DMS 273 treated with DMSO at 0.1 percent for 48 hours (cell line): ENCODE measurements at places on chromosomes 2 and 18.
A peak's percentile ranks its signal among the peaks of the same experiment; 100 is the strongest.

DNA sequence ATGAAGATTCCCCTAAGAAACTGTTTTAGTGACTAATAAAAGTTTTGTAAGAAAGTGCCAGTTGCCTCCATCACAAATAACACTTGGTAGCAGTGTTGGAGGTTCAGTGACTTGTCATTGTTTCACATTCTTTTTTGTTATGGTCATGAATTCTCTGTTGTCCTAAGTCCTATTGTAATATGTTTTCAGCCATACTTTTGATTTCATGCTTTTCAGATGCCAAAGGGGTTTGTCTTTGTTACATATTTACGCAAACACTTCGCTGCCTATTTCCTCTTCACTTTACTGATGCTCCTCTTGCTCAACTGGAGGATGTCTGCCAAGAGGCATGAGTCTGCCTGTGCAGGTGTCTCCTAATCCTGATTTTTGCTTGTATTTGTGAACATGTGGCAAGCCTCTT is 66.6 kb downstream of the PHLPP1 start:
- no peak for DNase-seq

DNA sequence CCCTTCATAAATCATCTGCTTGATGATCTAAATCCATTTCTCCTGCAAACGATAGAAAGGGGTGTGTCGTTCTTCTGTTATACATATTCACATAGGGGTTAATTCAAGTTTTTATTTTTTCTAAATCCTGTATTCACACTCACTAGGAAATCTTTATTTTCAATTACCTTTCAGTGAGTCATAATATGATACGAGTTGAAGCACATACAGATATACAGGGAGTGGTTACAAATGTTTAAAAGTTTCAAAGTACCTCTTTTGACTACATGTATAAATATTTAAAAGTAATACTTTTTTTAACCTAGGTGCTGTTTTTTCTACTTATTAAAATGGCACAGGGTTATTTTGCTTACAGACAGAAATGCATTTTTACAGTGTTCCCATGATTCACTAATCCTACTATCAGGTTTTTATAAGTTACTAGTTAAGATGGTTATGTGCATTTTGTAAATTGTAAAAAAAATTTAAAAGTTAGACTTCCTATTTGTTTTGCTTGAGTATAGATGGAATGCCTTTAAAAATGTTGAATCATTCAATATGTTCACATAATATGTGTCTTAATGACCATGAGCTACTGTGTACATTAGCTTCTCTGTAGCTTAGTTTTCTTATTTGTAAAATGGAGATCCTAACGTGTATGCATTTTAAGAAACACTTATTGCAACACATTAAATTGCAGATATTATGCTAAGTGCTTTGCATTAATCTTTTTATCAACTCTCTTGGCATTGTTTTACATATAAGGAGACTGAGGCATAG is 1378.1 kb downstream of the DSC3 start:
- no peak for DNase-seq

- no peak for DNase-seq
Observed at GRCh38 chr2:129768036-129768386, 211.5 kb upstream of the RAB6C start.

DNA sequence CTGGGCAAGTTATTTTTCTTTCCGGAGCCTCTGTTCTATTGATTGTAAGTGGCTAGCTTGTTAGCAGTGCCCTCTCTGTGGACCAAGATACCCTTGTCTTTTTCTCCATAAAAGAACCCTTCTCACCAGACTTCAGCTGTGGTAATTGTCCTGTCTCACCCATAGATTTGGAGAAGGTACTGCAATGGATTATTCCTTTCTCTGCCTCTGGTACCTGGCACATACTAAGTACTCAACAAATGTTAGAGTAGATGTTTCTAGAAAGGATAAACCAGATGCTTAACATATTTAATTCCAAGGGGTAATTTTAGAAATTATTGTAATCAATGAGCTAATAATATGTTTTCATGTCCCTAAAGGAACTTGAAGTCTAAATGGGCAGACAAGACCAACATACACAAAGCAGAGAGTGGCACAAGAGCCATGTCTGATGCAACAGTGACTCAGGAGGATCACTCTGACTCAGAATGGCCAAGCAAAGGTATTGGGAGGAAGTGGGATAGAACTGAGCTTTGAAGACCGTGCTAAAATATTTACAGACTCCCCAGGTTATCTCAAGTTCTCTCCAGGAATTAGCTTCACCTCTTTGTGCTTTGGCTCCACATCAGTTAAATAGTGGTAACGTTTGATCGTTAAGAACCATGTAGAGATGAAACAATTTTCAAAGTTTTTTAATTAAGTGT is 129.7 kb upstream of the OSR1 start:
- no peak for DNase-seq

GRCh38 chr2:235900631-235901030 is 267.6 kb downstream of the GBX2 start:
- no peak for DNase-seq

DNA sequence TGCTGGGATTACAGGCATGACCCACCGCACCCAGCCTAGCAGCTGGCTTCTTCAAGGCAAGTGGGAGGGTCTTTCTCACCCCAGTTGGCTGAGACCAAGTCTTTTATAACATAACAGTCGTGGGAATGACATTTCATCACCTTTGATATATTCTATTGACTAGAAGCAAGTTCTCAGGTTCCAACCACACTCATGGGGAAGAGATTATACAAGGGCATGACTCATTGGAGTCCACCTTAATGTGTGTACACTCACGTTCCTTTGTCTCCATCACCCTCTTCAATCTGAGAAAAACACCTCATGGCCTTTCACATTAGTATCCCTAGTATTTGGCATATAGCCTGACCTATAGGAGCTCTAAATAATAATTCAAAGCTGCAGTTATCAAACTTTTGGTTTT is 2.8 kb upstream of the BBS5 start:
- DNase-seq, result no peak

DNA sequence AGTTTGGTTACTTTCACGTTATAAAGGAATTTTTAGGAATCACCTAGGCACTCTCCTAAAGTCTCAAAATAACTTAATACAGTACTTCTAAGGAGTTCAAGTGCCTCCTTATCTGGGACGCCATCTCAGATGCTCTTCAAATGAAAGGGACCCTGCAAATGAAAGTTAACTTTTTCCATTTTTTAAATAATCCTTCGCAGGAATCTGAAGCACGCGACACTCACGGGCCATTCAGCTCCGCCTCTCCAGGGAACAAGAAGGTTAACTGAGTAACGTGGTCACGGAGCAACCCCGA is 537 bp upstream of the ZC3H15 start:
- no peak for DNase-seq

DNA sequence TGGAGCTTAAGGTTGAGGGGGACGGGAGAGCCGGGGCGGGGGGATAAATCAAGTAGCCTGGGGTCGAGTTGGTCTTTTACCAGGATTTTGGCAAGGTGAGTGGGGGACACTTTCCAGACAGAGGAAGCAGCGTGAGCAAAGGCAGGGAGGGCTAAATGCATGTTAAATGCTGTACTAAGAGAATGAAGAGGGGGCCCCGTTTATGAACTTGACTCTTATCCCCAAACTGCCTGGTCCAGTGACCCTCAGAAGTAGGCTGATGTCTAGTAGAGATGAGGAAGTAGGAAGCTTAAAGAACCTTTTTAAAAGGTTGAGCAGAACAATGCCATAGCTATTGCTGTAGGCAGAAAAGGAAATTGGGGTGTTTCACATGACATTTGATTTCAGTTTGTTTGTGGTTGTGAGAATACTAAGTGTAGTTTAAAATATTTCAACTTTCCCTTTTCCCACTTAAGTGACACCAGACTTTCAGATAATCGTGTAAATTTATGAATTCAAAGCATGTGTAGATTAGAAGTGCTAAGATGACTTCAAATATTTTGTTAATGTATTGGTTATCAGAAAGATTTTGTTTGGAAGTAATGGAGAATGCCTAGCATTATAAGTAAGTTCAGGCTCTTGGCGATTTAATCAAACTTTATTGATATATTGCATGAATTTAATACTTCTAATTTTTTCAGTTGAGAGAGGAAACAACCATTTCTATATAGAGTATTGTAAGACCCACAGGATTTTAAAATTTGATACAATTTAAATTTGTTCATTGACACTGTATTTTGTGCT is 1.8 kb downstream of the REL start:
- DNase-seq, result no peak

DNA sequence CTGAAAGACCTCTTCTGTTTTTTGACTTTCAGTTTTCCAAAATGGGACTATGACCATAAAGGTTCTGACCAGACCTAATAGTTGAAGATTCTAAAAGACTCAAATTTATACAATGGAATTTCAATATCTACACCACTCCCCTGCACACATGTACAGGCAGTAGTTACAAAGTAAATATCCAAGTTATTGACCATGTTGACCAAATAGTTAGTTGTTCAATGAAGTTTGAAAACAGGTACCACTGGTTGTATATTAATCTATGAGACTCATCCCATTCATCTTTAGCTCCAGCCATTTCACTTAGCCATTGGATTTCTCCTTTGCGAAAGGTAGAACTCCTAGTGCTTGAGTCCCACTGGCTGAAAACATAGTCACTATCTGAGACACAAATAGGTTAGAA is 277.4 kb downstream of the SETBP1 start:
- no peak for DNase-seq

- DNase-seq, result no peak
Observed at GRCh38 chr2:18740474-18740881, 151.1 kb upstream of the NT5C1B start.

DNA sequence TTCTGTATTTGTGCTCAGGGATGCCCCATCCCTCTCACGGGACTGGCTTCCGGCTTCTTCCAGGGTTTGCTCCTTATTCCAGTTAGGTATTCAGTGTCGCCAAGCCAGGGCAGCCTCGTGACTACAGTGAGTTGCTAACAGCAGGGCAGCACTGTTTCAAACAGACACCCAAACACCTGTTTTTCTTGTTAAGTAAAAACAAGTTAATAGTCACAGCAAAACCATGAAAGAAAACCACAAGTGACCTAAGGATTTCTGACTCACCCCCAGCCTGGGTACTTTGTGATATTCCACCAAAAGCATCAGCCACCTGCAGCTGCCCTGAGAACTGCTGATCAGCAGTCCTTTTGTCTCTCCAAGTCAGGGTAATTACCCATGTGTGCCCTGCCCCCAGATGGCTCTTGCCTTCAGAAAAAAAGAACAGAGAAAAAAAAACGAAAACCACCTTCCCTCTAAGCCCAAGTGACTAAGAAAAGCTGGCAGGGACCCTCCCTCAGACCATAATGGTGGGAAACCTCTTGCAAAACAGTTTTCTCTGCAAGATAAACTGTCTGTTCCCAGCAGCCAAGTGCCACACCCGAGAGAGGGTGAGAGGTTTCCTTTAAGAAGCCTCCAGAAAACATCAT is 178.2 kb downstream of the ANAPC1 start:
- DNase-seq, result no peak

GRCh38 chr2:43325107-43325811 is 98.9 kb upstream of the ZFP36L2 start:
- no peak for DNase-seq

- DNase-seq, result no peak
Observed at GRCh38 chr2:36839976-36840617, 126.2 kb downstream of the STRN start.

DNA sequence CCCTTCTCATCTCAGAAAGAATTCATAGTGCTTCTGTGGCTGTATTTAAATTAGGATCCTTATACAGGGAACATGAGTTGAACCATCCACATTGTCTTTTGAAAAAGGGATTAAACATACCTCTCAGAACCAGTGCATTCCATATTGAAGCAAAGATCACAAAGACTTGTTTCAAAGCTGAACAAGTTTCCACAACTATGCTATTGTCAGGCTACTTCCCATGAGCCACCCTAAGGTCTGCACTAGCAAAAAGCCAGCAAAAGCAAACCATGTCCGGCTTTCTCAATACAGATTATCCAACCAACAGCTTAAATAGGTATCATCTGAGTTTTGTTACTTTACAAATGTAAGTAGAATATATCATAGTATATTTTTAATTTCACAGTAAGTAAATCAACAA is 78.1 kb downstream of the SCG2 start:
- no peak for DNase-seq

DNA sequence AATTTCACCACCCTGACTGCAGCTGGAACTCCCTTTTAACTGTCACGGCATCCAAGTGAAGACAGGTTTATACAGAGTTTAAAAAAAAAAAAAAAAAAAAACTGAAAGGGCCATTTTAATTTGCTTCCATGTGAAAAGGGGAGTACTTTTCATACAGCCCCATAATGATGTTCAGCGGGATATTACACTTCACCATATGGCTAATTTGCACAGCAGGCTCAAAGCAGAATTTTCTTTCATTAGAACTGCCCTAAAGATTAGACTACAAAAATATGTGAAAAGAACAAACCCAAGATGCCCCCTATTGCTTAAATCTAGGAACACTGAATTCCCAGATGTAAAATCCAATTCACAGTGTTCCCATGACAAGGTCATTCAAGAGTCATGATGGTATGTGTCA is 301.8 kb downstream of the EXOC6B start:
- peak; percentile 28 for DNase-seq

GRCh38 chr2:144334551-144334950 is 185.4 kb downstream of the ZEB2 start:
- DNase-seq, result no peak

- DNase-seq, result no peak
Observed at GRCh38 chr2:99524056-99524455, 34.2 kb upstream of the REV1 start.

DNA sequence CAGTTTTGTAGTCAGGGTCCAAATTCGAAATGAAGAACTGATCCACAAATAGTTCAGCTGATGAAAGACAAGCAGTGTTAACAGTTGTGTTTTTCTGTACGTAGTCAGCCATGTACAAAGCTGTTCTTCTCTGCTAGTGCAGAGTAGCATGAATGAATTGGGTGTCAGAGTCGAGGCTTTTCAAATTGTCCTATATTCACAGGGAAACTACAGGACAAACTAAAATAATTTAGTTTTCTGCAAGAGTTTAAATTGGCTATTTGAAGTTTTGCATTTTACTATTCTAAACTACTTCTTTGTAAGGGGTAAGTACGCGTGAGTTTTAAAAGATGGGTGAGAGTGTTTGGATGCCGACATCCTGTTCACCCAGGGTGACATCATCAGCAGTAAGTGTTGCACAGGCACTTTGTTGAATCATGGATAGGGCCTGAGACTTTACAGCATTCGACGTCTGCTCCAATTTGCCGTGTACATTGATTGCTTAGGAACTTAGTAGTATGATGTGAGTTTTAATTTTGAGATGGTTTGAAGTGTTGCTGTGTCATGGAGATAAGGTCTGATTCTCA is 147.2 kb upstream of the NFATC1 start:
- DNase-seq, result no peak

DNA sequence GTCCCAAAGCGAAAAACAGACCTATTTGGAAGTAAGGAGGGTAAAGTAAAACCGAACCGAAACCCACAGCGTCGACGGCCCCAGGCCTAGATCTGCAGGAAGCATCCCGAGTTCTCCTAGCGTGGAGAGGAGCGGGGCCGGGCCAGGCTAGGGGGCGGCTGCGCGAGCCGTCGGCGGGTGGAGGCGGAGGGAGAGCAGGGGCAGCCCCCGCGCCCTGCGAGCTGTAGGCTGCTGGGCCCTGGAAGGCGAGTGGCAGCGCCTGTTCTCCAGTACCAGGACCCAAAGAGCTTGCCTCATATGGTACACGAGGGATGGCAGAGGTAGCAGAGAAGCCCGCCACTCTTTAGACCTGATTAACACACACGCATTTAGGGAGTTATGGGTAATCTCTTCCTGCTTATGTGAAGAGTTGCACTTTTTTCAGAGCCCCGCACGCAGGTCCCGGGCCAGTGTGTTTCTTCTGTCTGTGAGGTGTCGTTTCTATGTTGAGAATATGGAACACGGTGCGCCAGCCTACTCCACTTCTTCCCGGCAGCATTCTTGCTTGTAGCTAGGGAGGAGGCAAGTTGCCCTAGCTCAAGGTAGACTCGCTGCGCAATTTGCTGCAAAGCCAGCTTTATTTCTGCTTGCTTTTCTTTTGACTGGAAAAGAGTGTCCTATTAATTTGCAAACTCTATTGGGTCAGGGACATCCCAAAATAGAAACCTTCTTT is 71.1 kb downstream of the ARHGEF33 start:
- no peak for DNase-seq
